ENCODE measurements at places on chromosomes 7 and 10.

GRCh38 chr7:70177166-70177565 is 578.9 kb downstream of the AUTS2 start:
- DNase-seq: no peak

DNA sequence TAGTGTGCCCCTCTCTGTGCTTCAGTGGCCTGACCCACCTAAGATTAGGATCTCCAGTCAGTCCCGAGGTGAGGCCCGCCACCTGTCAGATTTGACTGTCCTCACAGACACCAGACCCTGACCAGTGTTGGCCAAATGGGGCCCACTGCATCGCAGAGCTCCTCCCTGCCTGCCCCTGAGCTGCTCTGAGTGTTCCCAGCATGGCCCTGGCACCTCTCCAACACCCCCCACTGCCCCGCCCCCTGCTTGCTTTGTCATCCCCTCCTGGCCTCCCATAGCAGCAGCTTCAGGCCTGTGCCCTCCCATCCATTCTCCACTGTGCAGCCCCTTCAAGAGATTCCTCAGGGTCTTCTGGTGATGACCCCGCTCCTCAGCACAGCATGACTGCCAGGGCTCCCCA is 67.6 kb downstream of the C10orf120 start:
- DNase-seq: peak; percentile 51

DNA sequence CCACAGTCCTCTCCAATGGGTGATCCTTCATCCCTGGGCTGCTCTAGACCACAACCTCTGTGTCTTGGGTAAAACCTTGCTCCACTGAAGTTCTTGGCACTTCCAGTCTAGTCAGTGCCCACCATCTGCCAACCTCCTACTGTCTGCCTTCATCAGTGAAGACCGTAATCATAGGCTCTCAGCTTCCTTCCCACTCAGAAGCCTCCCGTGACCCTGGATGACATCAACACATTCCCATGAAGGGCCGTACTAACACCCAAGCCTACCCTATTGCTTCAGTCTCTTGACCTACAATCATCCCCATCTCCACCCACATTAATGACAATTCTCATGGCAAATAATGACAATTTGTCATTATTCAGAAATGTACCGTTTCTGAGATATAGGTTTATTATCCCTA is 27.6 kb upstream of the GARS1 start:
- DNase-seq: no peak

GRCh38 chr7:43891069-43891955 is 15.1 kb downstream of the URGCP start:
- no peak for DNase-seq

- no peak for DNase-seq
Observed at GRCh38 chr10:129605266-129605985, 138.4 kb downstream of the MGMT start.

DNA sequence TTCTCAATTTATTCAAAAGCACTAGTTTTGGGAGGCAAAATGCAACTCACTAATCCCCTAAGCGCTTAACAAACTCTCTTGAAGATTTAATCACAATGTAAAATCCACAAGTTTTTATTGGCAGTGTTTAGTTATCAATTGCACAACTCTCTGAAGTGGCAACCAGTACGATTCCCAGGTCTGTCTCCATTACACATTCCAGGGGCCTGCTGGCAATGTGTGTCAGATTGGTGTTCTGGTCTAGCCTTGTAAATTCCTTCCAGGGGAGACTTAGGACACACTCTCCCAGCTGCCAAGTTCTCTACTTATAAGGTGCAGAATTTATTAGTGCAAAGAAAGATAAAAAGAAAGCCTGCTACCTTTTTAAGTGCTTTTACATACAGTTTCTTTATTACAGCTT is 164.7 kb upstream of the HPS1 start:
- no peak for DNase-seq

Data from upper lobe of right lung (tissue), 1 donor.